ENCODE measurements at places on chromosomes 12 and 14. TPM values are rescaled to one million over a fixed set of nuclear protein-coding genes. Genes with fewer than 3 reads are reported as not detected.

DNA sequence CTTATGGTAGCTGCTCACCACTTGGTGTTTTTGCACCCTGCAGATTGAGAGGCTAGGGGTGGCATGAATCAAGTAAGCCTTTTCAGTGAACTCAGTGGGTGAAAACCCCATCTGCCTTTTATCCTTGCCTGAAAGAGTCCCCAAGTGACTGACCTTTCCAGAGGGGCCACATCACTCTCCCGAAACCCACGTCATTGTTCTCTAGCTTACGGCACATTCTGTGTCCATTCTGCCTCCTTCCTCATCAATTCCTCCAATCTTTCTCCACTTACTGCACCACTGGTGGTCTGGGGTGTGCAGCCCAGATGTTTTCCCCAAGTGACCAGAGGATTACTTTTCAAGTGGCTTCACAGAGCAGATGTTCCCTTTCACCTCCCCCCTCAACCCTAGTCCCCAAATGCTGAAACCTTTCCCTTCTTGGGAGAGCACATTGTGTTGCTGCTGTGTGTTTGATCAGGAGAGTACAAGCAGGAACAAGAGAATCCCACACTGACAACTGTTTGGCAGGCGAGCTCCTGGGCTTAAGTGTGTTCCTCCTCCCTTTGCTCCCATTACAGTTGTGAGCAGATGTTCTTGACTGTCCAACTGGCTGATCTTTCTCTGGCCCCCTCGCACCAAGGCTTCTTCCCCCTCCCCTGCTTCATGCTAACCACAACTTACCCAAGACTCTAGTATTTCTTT is 138.0 kb upstream of the IGF1 start:
- no peak for DNase-seq

DNA sequence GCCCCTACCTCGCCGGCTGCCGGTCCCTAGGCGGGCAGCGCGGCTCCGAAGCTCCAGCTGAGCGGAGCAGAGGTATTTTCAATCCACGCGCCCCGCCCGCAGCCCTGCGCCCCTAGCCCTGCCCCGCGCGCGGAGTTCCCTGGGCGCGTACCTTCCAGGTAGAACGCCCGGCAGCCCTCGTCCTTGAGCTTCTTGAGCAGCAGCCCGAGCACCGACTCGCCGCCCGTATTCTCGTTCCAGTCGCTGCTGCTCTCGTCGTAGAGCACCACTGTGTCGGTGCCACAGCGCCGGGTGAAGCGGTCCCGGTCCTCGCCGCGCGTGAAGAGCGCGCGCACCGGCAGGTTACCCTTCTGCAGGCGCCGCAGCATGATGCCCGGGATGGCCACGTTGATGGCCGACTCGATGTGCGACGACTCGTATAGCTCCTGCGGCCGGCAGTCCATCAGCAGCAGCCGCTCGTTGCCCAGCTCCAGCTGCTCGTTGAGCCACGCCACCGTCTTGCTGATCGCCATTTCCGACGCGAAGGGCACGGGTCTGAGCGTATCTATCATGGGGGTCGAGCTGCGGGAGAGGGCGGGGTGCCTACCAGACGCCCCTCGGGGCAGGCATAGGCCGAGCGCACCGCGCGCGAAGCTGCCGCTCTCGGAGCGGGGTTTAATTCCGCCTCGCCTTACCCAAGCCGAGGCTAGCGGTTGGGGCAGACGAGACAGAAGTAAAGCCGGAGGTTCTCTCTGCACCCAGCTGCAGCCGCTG is 636 bp downstream of the DUSP6 start:
- DNase-seq: peak; percentile 45

DNA sequence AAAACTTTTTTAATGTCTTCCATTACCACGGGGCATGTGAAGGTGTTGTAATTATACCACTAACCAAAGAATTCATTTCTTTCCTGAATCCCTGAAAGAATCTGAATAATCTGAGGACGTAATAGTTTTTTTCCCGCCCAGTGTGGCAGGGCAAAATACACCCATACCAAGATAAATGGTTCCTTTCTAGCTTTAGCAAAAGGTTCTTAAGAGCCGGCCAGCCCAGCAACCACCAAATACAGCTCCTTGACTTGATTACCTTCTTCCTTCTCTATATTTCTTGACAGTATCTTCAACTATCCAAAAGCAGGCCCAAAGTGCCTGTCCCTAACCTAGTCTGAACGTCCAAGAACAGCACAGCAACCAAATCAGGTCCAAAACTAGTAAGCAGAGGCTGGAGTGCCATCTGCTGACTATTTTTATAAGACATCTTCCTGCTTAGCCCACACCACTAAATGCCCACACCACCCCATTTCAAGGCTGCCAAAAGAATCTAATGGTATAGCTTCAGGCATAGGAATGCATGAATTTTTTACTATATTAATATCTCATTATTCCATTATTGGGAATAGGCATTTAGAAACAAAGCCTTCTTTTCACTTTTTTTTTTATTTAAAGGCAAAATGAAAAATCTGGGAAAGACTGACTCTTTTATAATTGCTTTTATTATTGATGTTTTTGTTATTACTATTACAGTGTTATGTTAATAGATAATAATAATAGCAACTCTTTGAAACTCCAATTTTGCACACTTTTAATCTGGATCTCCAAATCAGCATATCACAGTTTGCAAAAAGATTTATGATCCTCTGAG is 524.4 kb downstream of the MED13L start:
- peak; percentile 84 for DNase-seq

DNA sequence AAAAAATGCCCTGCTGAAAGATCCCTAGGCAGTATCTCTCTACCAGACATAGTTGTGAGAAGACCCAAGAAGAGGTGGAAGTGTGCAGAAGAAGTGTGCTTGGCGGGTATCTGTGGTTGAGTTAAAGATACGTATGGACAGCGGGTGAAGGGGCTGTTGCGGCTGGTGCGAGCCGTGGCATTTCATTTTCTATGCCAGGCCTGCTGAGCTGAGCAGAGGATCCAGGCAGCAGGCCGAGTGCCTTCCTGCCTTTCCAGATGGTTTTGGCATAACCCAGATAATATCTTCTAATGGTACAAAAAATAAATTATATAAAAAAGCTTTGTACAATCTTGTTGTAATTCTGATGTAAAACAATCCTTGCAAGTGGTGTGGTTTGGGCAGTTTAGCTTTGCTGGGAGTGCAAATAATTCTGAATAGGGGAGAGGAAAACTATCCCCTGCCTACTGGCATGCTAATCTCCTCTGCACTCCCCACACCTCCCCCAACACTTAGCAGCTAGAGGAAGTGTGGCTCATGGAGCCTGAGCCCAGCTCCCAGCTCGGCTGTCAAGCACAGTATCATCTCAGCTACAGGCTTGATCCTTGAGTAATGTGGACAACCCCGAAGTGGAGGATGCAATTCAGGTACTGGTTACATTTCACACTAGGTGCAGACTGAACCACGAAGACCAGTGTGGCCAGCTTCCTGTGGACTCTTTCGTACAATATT is 168.9 kb downstream of the VRK1 start:
- no peak for DNase-seq

Gene MMP17
- 8.6 TPM for total RNA-seq

- no peak for DNase-seq
These were observed 16.5 kb downstream of the TPCN1 start for GRCh38 chr12:113237748-113238147.

Data from fibroblast of villous mesenchyme (primary cell).